Heart left ventricle (tissue), 16 donors: ENCODE measurements at places on chromosomes 1 and 21. TPM values are rescaled to one million over a fixed set of nuclear protein-coding genes. Genes with fewer than 3 reads are reported as not detected.
A peak's percentile ranks its signal among the peaks of the same experiment; 100 is the strongest.

KCNC4 gene
- total RNA-seq = 6.1 TPM

PARP1 gene
- total RNA-seq = 111 TPM

DNAJC6 gene
- 7.6 TPM for total RNA-seq

FBXO2 gene
- 1.8 TPM for total RNA-seq

IL12RB2 gene
- total RNA-seq = 0.31 TPM

OR1C1 gene
- total RNA-seq = not detected

PYHIN1 gene
- total RNA-seq = not detected

GRCh38 chr1:214380396-214380795 is 99.4 kb downstream of the SMYD2 start:
- no peaks in the 10 kb centered on the region for H3K4me1 ChIP-seq
- no peaks in the 10 kb centered on the region for H3K27me3 ChIP-seq
- no peak overlapping the region for H3K27ac ChIP-seq
- peaks cover 91% of the 10 kb centered on the region for H3K36me3 ChIP-seq

GRCh38 chr1:158554352-158554751 is at the start of gene OR6Y1:
TSS of gene OR6Y1 (minus strand) at chr1:158554405. CDS start at chr1:158548105, 6,300 bp downstream.
- H3K36me3 ChIP-seq = no peaks in the 10 kb centered on the region
- DNase-seq = no peak
- no peaks in the 10 kb centered on the region for H3K4me1 ChIP-seq
- no peaks in the 10 kb centered on the region for H3K27me3 ChIP-seq
- H3K4me3 ChIP-seq = peak within 1 kb of the TSS; percentile 12

DNA sequence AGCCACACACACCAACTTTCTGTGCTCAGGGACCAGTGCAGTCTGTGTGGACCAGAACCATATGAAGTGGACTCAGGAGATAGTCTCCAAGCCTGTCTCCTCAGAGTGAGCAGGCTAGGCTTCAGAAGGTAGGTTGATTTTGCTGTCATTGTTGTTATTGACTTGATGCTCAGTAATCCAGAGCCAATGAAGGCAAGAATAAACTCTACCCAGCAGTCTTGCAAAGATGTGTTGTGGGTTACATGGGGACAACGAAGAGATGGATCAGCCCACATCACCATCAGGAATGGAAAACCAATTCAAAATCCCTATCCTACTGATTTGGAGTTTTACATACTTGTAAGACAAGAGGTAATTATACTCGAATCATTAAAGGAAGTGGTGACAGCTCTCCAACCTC is 37.4 kb downstream of the PHC2 start:
- no peak overlapping the region for H3K27ac ChIP-seq
- no peak for DNase-seq
- H3K36me3 ChIP-seq = no peaks in the 10 kb centered on the region
- no peak overlapping the region for H3K4me3 ChIP-seq
- H3K4me1 ChIP-seq = peaks cover 6% of the 10 kb centered on the region

- H3K4me1 ChIP-seq = no peaks in the 10 kb centered on the region
- H3K36me3 ChIP-seq = no peaks in the 10 kb centered on the region
- no peak overlapping the region for H3K4me3 ChIP-seq
- DNase-seq = no peak
Observed at GRCh38 chr1:14017531-14017961, 317.6 kb downstream of the PRDM2 start.

DNA sequence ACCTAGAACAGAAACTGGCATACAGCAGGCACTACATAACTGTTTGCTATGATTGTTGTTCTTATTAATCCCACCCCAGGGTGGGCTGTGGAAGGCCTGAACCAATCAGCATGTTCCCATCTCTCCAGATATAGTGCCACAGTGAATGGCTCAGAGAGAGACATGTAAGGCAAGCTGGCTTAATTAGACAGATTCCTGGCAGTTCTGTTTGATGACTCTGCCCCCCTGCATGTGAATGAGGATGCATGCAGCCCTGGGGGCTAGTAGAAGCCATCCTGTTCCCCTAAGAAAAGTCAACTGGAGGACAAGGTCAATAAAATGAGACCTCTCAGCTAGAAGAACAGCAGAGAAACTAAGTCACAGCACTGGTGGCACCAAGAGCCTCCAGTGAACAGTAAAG is 130.3 kb downstream of the GLIS1 start:
- no peaks in the 10 kb centered on the region for H3K36me3 ChIP-seq
- H3K4me1 ChIP-seq = no peaks in the 10 kb centered on the region
- H3K4me3 ChIP-seq = no peak overlapping the region
- DNase-seq = no peak

- H3K27ac ChIP-seq = no peak overlapping the region
- no peaks in the 10 kb centered on the region for H3K27me3 ChIP-seq
- DNase-seq = no peak
- no peaks in the 10 kb centered on the region for H3K4me1 ChIP-seq
- no peaks in the 10 kb centered on the region for H3K36me3 ChIP-seq
- H3K4me3 ChIP-seq = no peak overlapping the region
Observed at GRCh38 chr1:179516976-179517705, 58.6 kb downstream of the NPHS2 start.

- H3K4me1 ChIP-seq = peaks cover 42% of the 10 kb centered on the region
- H3K4me3 ChIP-seq = no peak overlapping the region
- no peak for DNase-seq
- H3K27me3 ChIP-seq = no peaks in the 10 kb centered on the region
- no peak overlapping the region for H3K27ac ChIP-seq
- no peaks in the 10 kb centered on the region for H3K36me3 ChIP-seq
Observed at GRCh38 chr1:41681331-41682098, 197.0 kb upstream of the EDN2 start.

GRCh38 chr1:119310301-119310700 is 58.3 kb upstream of the HAO2 start:
- no peak overlapping the region for H3K4me3 ChIP-seq
- no peaks in the 10 kb centered on the region for H3K4me1 ChIP-seq
- no peaks in the 10 kb centered on the region for H3K36me3 ChIP-seq

- H3K4me3 ChIP-seq = no peak overlapping the region
- no peaks in the 10 kb centered on the region for H3K27me3 ChIP-seq
- H3K4me1 ChIP-seq = no peaks in the 10 kb centered on the region
- H3K36me3 ChIP-seq = no peaks in the 10 kb centered on the region
- no peak overlapping the region for H3K27ac ChIP-seq
Observed at GRCh38 chr1:67227196-67227595, 60.9 kb downstream of the IL23R start.

GRCh38 chr1:231421546-231421970 is 529 bp downstream of the EGLN1 start:
- no peaks in the 10 kb centered on the region for H3K36me3 ChIP-seq
- peak overlapping the region; percentile 97 for H3K27ac ChIP-seq
- DNase-seq = peak; percentile 46
- H3K4me3 ChIP-seq = peak overlapping the region; percentile 81
- peaks cover 2% of the 10 kb centered on the region for H3K4me1 ChIP-seq

DNA sequence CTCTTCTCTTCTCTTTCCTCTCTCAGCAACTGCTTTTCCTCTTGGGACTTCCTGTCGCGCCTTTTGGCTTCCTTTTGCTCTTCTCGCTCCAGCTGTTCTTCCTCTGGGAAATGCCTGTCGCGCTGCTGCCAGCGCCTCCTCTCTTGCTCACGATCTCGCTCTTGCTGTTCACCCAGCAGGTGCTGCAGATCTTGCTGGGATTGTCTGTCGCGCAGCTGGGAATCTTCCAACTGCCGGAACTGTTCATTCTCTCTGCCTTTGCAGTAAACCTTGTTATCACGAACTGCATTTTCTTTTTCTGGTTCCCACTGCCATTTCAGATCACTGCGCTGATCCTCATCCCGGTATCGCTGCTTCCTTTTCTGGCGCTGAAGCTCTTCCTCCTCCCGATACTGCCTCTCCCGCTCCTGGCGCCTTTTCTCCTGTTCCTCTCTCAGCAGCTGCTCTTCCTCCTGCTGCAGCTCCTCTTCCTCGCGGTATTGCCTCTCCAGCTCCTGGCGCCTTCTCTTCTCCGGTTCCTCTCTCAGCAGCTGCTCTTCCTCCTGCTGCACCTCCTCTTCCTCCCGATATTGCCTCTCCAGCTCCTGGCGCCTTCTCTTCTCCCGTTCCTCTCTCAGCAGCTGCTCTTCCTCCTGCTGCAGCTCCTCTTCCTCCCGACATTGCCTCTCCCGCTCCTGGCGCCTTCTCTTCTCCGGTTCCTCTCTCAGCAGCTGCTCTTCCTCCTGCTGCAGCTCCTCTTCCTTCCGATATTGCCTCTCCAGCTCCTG is 5.8 kb downstream of the TCHH start:
- H3K4me3 ChIP-seq = peak overlapping the region; percentile 56
- H3K36me3 ChIP-seq = no peaks in the 10 kb centered on the region
- H3K27ac ChIP-seq = no peak overlapping the region
- H3K4me1 ChIP-seq = peaks cover 45% of the 10 kb centered on the region
- DNase-seq = no peak
- H3K27me3 ChIP-seq = peaks cover 59% of the 10 kb centered on the region

DNA sequence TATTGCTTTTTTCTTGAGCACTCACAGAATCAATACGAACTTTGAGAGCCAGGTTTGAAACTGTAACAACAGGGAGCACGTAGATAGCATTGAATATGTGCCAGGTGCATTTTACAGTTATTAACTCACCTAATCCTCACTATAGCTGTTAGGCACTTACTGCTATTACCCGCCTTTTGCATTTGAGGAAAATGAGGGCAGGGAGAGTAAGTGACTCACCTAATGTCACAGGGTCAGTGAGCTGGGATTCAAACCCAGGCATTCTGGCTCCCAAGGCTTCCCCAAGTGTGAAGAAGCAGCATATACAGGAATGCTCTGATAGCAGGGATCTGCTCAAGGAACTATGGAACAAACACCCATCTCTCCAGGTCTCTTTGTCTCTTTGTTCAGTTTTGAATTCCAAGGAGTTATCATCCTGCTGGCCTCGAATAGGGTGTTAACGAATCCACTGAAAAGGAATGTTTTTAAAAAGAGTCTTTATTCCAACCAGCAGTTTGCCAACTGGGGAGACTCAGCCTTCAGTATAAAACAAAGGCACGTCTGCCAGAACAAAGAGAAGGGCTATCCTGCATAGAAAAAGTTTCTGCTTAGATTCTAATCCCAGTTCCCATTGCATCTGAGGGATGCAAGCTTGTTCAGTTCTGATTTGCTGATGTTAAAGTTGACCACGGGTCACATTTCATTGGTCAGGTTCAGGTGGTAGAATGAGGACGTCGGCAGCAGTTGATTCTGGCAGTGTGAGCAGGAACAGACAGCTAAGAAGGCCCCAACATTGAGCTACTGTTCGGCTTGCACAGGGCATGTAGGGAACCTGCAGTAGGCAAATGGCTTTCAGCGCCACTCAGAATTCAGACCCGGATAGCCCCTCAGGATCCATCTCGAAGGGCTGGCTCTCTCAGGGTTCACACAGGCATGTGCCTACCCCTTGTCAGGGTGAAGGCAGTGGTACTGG is 22.1 kb downstream of the TRIM67 start:
- no peak overlapping the region for H3K4me3 ChIP-seq
- no peak for DNase-seq
- no peaks in the 10 kb centered on the region for H3K4me1 ChIP-seq
- peaks cover 40% of the 10 kb centered on the region for H3K27me3 ChIP-seq
- no peak overlapping the region for H3K27ac ChIP-seq

DNA sequence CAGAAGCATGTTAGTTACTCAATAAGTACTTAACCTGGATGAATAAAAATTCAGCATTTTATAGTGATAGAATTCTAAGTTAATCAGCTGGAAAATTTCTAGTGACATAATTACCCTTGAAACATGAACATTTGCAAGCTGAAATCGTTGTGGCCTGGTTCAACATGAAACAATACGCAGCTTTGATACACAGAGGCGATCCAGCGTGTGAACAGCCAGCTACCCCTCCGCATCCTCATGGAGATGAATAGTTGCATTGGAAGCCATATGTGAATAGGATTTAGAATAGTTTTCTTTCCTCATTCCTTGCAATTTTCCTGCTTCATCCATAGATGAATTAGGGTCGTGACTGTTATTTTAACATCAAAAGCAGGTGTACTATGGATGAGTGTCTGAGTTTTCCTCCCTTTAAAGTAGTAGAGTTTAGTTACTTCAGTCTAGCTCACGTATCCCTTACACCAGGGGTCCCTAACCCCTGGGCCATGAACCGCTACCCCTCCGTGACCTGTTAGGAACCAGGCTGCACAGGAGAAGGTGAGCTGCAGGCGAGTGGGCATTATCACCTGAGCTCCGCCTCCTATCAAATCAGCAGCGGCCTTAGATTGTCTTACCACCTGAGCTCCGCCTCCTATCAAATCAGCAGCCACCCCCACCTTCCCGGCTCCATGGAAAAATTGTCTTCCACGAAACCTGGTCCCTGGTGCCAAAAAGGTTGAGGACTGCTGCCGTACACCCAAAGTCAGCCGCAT is 6.2 kb upstream of the TARBP1 start:
- no peak for DNase-seq
- no peak overlapping the region for H3K27ac ChIP-seq
- no peaks in the 10 kb centered on the region for H3K4me1 ChIP-seq

DNA sequence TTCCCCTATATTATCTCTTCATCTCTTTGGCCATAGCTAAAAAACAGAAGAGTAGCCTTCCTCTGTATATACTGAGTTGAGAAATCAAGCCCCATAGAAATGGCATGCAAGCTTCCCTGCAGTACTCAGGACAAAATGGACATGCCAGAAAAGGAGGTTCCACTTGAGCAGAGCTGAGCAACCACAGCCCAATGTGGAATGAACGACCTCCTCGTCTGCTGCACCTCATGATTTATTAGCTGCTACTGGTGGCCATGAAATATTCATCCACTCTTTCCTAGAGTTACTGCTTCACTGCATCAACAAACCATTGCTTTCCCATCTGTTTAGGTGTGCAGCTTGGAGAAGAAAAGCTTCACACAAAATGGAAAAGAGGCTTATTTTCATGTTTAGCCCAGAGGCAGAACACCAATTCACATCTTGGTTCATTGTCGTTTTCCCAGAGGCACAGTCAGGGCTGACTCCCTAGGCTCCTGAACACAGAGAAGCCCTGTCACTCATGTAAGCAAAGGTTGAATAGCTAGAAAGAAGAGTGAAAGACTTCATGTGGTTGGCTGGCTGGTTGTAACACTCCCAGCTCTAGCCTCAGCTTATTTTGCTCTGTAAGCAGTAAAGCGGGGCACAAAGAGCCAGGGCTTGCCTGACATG is 148.0 kb downstream of the TSEN15 start:
- H3K27me3 ChIP-seq = no peaks in the 10 kb centered on the region
- no peaks in the 10 kb centered on the region for H3K36me3 ChIP-seq
- DNase-seq = no peak
- no peak overlapping the region for H3K4me3 ChIP-seq
- no peaks in the 10 kb centered on the region for H3K4me1 ChIP-seq

DNA sequence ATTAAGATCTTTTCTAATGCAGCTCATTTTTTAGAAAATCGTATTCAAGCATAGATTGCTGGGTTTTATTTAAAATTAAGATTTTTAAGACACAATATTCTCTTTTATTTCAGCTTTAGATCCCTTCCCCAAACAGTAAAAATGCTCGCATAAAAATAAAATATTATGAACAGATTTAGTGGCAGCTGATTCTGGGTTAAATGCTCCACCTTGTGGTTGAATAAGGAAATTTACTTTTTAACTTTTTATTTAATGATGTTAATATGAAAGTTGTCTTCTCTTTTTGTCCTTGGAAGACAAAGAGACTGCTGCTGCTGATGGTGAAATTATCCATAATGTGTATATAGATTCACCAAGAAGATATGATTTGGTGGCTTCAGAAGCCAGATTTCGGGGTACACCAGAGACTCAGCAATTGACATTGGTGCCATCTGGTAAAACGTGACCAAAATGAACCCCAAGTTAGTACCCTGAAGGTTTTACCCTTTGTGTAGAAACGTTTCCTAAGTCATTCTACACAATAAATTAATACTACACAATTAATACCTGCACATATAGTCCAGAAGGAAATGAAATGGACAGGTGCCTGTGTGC is 128.0 kb downstream of the ADAMTS1 start:
- no peaks in the 10 kb centered on the region for H3K4me1 ChIP-seq
- no peak for DNase-seq
- H3K27ac ChIP-seq = no peak overlapping the region
- no peaks in the 10 kb centered on the region for H3K36me3 ChIP-seq
- no peaks in the 10 kb centered on the region for H3K27me3 ChIP-seq
- H3K4me3 ChIP-seq = no peak overlapping the region
